ENCODE measurements at places on chromosomes 11 and 22. TPM values are rescaled to one million over a fixed set of nuclear protein-coding genes. Genes with fewer than 3 reads are reported as not detected.

DNA sequence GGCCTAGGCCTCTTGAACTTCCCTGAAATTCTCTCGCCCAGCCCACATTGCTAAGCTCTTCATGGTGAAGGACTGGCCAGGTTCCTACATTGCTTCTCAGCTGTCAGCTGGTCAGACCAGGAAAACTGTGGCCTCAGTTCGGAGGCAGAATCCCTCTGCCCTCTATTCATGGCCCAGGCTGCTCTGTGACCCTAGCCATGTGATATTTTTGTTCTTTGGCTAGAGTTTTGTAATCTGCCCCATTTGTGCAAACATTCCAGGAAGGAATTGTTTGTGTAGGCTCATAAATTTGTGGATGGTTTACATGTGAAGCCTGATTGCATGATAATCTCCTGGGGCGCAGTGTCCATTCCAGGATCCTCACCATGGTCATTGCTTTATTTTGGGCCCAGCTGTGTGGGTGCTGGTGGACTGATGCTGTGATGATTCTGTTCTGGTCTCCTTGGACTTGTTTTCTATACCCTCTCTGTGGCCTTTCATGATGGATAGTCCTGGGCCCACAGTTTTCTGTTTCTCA, 149.1 kb upstream of the E2F8 start:
- no peak for ATAC-seq
- H3K4me3 ChIP-seq = no peak overlapping the region
- H3K27ac ChIP-seq = no peak overlapping the region
- peaks cover 16% of the 10 kb centered on the region for H3K27me3 ChIP-seq
- H3K4me1 ChIP-seq = no peaks in the 10 kb centered on the region

DNA sequence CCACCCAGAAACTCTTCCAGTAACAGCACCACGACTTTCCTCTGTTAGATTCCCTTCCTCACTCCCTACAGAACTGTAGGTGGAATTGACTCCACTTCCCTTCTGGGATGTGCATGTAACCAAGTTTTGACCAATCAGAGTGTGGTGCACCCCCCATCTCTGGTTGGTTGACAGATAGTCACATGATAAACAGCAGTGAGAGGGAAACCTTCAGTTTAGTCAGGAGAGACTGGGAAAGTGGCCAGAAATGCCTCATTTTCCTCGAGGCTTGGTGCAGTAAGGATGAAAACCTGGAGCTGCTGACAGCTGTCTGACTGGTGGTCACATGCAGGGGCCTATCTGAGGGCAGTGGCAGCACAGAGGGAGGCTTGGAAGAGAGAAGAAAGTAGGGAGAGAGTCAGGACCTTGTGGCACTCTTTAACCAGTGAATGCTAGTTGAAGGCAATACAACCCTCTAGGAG, 67.3 kb upstream of the GRK3 start:
- H3K27me3 ChIP-seq = peaks cover 40% of the 10 kb centered on the region
- no peaks in the 10 kb centered on the region for H3K36me3 ChIP-seq
- H3K4me1 ChIP-seq = no peaks in the 10 kb centered on the region
- H3K4me3 ChIP-seq = no peak overlapping the region
- no peak for ATAC-seq

GRCh38 chr11:61925736-61926135, 8.4 kb upstream of the RAB3IL1 start:
- H3K27me3 ChIP-seq = peaks cover 9% of the 10 kb centered on the region
- H3K4me3 ChIP-seq = no peak overlapping the region
- ATAC-seq = no peak
- no peaks in the 10 kb centered on the region for H3K4me1 ChIP-seq
- no peaks in the 10 kb centered on the region for H3K36me3 ChIP-seq

GRCh38 chr11:134071306-134071705, 2.4 kb downstream of the JAM3 start:
- H3K27ac ChIP-seq = no peak overlapping the region
- ATAC-seq = no peak
- H3K36me3 ChIP-seq = no peaks in the 10 kb centered on the region
- H3K4me3 ChIP-seq = no peak overlapping the region

NARS2 gene
- total RNA-seq = 14.3 TPM

PHOX2A gene
- not detected for total RNA-seq

MAPK8IP2 gene
- 0.50 TPM for total RNA-seq

OR5AN1 gene
- not detected for total RNA-seq
